ENCODE measurements at places on chromosomes 5 and 9.

DNA sequence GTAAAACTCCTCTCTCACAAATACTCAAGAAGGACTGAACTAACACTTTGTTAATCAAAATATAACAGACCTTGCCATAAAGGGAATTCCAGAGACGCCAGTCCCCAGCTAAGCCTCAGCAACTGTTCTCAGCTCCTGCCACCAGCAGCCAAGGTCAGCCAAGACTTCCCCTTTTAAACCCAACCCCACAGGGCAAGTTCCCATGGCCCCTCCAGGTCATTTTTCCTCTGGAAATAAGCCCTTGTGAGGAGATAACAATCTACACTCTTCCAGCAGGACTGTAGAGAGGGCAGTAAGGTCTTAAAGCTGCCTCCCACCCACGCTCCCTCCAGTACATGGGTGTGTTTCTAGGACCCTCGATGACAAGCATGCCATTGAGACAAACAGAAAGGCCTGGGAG is 78.3 kb downstream of the DPYSL3 start:
- DNase-seq: no peak

DNA sequence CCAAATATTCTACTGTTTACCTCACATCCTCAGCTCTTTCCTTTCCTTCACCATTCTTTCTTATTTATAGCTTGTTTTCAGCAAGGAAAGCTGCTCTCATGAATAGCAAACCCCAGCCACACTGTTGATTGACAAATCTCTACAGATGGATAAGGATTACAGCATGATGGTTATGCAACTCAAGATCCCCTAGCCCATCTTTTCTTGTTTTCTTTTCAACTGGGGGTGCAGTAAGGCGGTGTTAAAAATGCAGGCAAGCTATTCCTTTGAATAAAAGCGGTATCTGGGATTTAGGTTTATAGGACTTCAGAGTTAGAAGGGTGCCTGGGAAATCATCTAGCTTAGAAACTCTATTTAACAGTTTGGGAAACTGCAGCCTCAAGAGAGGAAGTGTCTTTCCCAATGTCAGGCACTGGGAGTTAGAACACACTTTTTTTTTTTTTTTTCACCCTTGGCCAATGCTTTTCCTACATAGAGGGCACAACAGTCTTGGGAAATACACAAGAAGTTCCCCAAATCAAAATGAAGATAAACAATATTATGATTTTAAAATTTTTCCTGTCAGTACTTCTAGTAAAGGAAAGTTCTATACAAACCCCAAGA is 2.6 kb downstream of the SPARC start:
- DNase-seq: no peak

GRCh38 chr5:83270311-83270710 is 193.0 kb downstream of the XRCC4 start:
- DNase-seq: no peak

DNA sequence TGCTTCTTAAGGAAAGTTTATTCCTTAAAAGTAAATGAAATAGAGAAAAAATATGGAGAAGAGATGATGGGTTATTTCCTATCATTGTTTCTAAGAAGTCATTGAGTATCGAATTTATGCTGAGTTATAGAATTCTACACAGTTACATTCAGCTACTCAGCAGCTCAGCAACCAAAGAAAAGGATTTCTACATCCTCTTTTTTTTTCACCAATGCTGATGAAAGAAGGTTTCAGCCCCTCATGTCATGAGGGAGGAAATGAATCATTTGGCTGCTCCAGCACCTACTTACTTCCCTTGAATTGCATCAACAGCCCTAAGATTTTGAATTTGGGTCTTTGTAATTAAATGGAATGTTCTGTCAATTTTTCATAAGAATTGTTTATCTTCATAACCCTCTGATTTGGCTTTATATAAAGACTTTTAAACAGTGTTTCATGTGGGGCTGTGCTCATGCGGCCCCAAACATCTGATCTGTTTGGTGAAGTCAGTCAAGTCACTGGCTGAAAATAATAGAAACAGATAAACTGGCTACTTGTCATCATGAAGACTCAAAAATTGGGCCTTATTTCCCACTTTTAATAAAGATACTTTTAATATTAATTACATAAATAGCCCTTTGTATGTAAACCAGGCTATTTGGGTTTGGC is 18.5 kb upstream of the SNX2 start:
- DNase-seq: no peak

DNA sequence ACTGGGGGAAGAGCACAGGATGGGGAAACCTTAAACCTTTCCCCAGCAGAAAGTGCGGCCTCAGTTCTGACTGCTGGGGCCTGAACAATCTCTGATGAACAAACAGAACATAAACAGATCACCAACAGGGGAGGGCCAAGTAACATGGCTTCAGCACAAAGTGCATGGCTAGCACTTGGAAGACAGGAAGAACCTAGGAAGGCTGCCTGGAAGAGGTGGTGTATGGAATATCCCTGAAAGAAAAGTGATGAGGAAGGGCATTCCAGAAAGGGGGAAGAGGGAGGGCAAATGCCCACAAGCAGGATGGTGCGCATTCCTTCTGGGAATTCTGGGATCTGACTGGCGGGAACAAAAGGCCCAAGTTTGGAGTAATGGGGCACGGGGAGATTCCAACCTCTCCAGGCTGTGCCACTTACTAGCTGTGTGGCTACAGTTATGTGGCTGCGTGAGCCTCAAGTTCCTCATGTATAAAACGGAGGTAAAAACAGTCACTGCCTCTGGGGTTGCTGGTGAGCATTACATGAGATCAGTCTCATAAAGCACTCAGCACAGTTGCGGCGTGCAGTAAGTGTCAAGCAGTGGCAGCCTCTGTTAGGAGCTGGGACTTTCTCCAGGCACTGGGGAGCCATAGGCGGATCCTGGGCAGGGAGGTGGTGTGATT is 1.6 kb downstream of the PDGFRB start:
- DNase-seq: no peak

DNA sequence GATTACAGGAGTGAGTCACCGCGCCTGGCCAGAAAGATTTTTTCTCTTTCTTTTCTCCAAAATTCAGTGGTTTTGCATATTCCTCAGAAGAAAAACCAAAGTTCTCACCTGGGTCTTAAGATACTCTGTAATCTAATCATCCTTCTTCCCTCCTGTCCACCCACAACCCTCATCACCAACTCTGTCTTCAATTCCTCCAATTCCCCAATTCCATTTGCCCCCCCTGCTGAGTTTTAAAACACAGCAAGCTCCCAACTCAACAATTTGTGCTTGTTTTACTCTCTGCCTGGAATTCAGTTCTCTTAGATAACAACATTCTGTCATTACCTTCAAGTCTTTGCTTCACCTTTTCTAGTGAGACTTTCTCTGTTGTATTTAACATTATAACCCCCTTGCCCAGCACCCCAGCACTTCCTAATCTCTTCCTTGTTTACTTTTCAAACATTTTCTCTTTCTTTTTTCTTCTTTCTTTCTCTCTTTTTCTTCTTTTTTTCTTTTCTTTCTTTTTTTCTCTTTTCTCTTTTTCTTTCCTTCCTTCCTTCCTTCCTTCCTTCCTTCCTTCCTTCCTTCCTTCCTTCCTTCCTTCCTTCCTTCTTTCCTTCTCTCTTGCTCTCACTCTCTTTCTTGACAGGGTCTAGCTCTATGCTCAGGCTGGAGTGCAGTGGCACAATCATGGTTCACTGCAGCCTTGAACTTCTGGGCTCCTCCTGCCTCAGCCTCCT is 7.8 kb downstream of the TEX48 start:
- no peak for DNase-seq

GRCh38 chr9:30925635-30926034 is 1458.8 kb upstream of the ACO1 start:
- DNase-seq: no peak

- DNase-seq: no peak
These were observed 1.3 kb upstream of the LPCAT1 start for GRCh38 chr5:1524799-1525623.

DNA sequence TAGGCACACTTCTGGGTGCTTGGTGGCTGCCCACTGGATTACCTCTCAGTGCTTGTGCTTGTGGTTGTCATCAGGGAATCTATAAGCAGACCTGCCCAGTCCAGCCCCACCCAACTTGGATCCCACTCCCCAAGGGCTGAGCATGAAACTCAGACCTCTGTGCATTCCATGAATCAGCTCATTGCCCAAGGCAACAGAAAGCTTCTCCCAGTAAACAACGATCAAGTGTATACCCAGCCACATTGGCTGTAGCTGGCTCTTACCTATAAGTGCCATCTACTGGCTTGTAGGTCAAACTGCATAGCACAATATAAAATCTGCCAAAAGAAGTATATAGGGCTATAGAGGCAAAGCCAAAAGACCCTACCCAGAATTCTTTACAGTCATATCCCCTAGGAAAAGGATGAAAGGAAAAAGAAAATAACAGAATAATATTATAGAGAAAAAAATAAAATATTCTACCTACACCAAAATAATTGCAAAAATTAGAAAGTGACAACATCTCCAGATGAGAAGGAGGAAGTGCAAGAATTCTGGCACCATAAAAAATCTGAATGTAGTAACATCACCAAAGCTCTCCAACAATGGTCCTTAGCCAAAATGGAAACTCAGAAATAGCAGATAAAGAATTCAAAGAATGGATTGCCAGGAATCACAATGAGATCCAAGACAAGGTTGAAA is 321.0 kb upstream of the TRPC7 start:
- no peak for DNase-seq

- no peak for DNase-seq
These were observed 140.0 kb downstream of the SAXO1 start for GRCh38 chr9:18893046-18893445.

DNA sequence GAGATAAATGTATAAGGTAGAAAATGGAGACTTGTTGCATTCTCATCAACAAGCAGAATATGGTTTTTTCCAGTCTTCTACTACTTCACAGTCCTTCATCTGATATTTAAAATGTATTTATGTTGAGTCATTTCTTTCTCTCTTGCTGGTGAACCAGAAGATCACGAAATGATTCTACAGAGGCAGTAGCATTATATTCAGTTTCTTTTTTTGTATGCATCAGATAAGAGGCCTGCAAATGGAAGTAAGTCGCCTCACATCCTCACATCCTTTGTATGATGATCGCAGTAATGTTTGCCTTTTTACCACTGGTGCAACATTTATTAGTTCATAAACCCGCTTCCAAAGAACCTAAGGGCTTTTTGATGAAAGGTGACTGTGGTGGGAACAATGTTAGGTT is 22.1 kb upstream of the IL13 start:
- DNase-seq: no peak

GRCh38 chr5:79111960-79112702 is 522 bp downstream of the BHMT start:
- DNase-seq: no peak

- DNase-seq: no peak
These were observed 7.2 kb downstream of the NDUFS6 start for GRCh38 chr5:1808439-1808838.

DNA sequence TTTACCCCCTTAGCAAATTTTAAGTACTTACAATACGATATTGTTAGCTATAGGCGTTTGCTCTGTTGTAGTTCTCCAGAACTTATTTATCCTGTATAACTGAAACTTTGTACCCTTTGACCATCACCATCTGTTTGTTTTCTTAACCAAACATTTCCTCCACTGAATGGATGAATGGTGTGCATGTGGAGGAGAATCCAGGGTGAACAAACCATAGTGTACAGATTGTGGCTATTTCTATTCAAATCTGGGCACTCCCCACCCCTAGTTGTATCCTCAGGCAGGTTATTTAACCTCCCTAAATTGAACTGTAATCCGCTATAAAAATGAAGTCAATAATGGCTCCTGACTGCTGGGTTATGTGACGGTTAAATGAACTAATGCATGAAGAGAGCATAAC is 21.4 kb upstream of the HAPLN1 start:
- no peak for DNase-seq

DNA sequence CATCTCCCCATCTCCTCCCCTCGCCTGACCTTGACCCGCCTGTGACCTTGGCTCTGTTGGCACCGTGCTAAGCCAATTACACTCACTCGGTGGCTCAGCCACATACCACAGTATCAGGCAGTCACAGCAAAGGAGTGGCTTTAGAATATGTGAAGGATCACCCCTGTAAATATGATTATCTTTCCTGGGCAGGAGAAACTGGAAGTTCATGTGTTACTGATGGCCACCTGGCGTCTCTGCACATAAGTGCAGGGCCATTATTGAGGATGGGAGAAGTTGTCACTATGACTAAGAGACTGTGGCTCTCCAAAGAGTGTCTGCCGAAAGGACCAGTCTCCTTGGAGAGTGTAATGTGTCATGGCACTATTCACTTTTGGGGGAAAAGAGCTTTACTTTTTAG is 116.9 kb upstream of the S1PR3 start:
- DNase-seq: no peak

- DNase-seq: no peak
These were observed 22.4 kb downstream of the C9 start for GRCh38 chr5:39341896-39342295.

DNA sequence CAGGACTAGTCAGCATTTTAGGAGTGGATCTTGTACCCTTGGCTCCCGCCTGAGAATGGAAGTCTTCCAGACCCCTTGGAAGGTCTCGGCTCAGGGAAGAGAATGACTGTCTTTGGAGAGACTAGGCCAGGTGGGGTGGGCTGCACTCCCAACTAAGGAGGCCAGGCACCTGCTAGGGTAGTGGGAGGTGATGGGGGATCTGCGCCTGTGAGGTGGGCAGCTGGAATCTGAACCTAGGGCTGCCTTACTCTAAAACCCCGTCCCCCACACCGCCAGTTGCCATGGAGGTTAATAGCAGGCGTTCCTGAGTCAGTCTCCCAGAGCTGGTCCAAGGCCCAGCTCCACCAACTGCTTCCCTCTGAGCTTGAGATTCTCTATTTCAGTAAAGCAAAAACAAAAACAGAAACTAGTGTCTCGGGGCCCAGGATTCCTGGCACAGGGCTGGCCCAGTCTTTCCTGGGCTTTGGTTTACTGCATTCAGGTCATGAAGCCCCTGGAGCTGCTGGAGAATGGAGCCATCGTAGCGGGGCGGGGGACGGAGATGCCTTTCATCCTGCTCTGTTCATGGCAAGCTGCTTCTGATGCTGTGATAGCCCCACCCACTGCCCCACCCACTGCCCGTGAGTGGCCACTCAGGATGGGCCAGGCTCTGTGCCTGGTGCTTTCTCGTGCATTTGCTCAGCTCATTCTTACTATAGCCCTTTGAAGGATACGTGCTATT is 57.5 kb downstream of the DAB2IP start:
- no peak for DNase-seq

DNA sequence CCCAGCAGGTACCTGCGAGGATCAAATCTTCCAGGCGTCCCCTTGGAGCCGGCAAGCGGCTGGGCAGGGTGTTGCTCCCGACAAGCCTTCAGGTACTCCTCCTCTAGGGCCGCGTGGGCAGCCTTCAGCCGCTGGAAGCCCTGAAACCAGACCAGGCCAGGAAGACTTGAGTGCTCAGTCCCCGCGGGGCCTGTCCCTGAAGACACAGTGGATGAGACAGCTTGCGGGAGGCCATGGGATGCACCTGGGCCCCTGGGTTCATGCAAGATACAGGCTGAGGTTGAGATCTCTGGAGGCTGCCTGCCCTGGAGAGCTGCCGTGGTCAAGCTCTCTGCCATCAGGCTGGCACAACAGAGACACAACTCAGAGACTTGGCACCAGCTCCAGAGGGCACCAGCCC is 25.4 kb downstream of the AKNA start:
- no peak for DNase-seq

- no peak for DNase-seq
These were observed 1.3 kb upstream of the AK1 start for GRCh38 chr9:127878652-127879390.

- DNase-seq: no peak
These were observed 61.2 kb downstream of the ELL2 start for GRCh38 chr5:95900383-95900958.

GRCh38 chr5:79512049-79512448 is 1.9 kb downstream of the HOMER1 start:
- no peak for DNase-seq
